ENCODE measurements at places on chromosomes 2 and 18. TPM values are rescaled to one million over a fixed set of nuclear protein-coding genes. Genes with fewer than 3 reads are reported as not detected.

GRCh38 chr18:74155276-74155675 is 7.0 kb downstream of the TIMM21 start:
- no peak for DNase-seq

DNA sequence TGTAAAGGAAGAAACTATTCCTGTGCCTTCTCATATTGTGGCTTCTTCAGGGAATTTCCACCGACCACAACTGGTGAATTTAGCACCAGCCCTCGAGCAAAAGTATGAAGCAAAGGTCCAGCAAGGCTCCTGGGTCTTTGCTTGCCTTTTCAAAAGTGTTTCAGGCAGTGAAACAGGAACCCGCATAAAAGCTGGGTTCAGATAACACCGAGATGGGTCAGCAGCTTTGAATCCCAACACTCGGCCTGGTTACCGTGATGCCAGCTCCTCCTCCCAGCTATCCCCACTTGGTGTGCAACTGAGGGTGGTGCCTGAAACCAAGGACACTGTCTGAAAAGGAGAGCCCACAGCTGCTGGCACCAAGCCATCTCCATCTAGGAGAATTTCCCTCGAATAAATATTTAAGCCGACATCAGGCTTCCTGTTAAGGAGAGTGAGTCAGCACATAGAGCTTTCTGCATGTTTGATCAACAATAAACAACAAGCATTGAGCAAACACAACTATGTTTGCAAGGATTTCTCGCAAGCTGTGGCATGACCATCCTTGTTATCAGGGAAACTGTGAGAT is 69.5 kb downstream of the ANTXR1 start:
- no peak for DNase-seq

DNA sequence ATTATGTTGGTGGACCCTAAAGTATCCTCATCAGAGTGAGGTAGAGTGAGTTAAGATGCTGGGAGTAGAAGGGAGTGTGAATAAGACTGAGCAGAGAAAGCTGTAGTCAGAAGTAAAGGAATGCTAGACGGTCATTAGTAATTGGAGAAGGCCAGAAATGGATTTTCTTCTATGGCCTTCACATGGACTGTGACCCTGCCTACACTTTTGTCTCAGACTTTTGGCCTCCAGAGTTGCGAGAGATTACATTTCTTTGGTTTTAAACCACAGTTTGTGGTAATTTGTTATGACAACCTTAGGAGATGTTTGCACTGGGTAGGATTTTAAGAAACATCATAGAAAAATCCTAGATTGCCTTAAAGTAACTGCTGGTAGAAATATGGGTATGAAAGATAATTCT is 1267.7 kb upstream of the TMEFF2 start:
- DNase-seq: no peak

- peak; percentile 57 for DNase-seq
Observed at GRCh38 chr2:70733646-70734180, 34.3 kb downstream of the ADD2 start.

DNA sequence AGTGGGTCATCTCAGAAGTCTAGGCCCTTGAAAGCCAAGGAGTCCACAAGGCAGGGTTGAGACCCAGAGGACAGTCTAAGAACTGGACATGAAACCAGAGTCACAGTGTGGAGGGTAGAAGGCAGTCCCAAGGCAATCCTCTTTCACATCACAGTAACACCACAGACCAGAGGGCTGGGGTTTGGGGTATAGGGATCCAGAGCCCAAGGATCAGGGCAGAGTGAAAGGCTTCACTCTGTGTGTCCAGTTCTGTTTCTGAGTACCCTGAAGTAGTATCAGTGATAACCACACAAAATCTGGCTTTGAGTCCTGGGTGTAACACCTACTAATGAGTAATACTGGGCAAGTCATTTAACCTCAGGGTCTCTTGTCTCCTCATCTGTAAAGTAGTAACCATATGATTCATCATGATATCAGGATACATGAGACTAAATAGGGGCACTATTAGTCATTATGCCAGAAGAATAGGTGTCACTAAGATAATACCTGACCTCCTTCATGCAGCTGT is 91.0 kb downstream of the ICA1L start:
- no peak for DNase-seq

Gene SLC14A1
- not detected for total RNA-seq

Gene RAB27B
- total RNA-seq: not detected

Data from glutamatergic neuron (in vitro differentiated cells).